ENCODE measurements at places on chromosomes 16 and 17.
A peak's percentile ranks its signal among the peaks of the same experiment; 100 is the strongest.

DNA sequence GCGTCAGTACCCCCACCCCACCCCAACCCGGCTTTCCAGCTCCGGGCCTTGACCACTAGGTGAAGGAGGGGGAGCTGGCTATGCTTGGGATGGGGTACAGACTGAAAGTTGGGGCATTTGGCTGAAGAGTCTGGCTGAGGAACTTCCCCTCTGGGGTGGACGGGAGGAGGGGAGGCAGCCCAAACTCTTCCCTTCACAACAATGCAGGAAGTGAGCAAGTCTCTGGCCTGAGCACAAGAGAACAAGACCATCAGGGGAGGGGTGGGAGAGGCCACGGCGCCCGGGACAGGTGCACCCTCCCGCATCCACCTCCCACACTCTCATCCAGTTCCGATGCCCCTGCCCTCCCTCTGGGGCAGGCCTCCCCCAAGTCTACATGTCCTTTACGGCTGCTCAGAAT, 5.6 kb downstream of the USH1G start:
- no peak for DNase-seq

DNA sequence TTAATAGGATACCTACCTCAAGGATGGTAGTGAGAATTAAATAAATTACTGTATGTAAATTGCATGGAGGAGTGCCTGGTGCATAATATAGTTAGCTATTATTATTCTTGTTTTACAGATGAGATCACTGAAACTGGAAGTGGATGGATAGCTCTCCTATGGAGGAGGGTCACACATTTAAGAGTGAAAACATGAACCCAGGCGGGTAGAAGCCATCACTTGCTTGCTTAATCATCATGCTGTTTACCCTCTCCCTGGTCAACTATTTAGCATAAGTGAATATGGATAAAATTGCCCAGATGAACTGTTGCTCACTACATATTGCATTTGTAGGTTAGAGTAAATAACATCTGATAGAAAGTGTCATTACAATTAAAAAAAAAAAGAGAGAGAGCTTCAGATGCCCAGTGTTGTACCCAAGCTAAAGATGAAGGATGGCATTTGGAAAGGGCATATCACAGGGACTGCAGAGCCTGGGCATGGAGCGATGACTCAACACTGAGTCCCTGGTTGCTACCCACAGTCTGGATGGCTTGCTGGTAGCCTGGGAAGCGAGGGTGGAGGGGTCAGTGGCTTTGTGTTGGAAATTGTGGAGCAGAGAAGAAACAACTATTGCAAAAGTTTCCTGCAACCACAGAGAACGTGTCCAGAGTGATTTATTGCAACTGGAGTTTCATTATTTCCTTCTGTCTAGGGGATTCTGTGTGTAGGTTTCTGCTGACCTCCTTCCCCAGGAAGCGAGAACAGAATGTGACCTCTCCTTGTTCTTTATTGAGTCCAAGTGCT, 414.4 kb downstream of the SHISA9 start:
- no peak for DNase-seq

GRCh38 chr16:82609140-82609539, 17.6 kb upstream of the CDH13 start:
- no peak for DNase-seq

DNA sequence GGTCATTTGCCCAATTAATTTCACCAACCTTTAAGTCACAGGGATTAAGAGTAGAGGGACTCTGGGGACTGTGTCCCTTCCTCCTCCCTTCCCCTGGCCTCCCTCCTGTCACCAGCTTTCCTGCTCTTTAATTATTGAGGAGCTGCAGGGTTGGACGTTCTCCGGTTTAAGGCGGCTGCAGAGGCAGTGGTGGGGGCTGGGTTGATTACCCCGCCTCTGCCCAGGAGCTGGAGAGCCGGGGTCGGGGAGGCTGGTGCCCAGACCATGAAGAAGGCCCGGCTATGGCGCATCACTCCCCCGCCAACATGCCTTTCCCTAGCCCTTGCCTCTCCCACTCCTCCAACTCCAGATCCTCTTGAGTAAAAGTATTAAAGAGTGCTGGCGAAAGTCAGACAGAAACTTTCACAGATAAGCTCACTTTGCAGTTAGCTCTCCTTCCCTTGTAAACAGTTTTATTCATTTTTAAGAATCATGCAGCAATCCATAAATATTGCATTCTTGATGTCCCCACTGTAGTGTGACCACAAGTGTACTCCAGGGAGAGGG, 1.1 kb upstream of the FOXJ1 start:
- no peak for DNase-seq

GRCh38 chr17:64315032-64315490, 52.0 kb upstream of the TEX2 start:
- peak; percentile 5 for DNase-seq

DNA sequence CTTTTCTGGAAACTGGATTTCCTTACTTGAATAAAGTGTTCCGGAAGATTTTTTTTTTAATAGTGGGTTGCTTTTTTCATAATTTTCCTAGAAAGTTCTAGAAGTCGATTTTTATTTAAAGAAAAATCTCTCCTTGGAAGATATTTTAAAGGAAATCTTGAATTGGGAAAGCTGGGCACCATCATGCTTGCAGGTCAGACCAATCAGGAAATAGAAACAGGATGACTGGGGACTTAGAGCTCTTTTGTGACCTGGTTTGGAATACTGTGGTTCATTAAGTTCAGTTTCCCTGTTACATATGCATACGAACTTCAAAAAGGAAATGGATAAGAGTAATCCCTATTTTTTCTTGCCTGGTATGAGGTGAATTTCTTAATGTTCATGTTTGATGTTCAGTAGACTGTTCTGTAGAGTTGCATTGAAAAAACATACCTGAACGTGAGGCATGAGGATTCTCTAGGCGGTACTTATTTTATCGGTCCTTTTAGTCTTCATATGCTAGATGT, 1.2 kb downstream of the NFATC3 start:
- no peak for DNase-seq

- DNase-seq, result no peak
Observed at GRCh38 chr17:2253768-2254406, 49.7 kb downstream of the SMG6 start.

DNA sequence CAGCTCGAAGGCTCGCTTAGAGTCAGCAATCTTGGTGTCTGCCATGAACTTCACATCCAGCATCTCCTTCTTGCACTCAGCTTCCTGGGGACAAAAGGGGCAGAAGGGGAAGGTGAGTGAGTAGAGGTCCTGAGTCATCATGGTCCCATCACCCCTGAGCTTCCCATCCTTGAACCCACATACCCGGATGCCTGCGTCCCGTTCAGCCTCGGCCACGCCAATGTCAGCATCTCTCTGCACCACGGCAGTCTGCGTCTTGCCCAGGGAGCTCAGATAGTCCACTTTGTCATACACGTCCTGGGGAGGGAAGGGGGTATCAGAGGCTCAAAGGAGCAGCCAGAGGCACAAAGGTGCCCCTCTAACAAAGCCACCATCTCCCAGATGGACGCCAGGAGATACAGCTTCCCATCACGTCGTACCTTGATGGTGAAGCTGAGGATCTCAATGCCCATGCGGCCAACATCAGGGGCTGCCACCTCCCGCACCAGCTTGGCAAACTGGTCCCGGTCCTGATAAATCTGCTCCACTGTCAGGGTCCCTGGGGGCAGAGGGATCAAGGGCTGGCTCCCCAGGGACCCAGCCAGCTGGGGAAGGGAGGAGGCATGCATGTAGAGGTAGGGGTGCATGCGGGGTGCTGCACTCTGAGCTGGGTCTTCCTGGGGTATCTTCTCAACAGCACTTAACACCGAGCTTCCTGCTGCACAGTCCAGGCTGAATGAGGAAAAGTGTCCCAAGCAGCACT, 15.2 kb downstream of the FLOT2 start:
- no peak for DNase-seq

- DNase-seq, result no peak
Observed at GRCh38 chr16:1225051-1225451, at the start of gene TPSG1. Gene TPSG1, minus strand, starts transcription at chr16:1225268. Its CDS starts 16 bp downstream, at chr16:1225252.

DNA sequence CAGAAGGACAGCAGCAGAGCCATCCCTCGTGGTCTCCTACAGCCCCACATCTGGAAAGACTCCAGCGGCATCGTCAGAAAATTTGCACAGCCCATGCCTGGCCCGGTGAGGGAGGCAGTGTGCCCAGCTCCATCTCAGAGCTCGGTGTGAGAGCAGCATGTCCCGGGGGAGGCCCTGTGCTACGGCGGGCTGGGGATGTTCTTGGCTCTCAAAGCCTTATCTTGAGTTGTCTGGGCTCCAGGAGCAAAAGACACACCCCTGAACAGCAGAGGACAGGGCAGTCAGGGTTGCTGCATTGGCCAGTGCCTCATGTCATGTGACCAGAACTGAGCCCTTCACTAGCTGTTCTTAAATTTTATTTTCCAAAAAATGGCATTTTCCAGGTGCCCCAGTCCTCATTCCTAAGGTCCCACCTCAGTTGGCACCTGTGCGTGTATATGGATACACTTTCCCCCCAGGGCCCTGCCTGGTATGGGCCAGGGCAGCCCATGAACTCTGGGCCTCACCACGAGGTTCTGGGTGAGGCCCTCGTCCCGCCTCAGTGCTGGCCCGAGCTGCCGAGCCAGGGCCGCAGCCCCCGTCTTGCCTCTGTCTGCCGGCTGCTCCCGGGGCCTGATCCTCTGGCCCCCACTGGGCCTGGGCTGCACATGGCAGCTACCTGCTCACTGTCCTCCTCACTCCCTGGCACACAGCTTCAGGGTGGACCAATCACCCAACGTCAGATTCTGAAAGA, 3.0 kb downstream of the NUDT16L1 start:
- no peak for DNase-seq

DNA sequence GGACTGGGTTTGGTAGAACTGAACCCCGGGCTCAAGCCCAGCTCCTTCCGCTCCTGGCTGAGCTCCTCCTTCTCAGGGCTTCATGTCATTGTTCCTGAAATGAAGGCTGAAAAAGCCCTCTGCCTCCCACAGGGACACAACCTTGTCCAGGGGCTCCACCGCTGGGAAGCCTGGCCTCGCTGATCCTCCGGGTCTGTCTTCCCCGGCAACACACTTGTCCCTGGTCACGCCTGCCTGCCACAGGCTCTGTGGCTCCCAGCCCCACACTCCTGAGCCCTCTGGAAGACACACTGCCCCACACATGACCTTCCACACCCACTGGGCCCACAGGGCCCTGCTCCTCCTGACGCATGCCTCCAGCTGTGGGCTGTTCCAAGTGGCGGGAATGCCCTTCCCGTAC, 18.0 kb upstream of the ZC3H18 start:
- no peak for DNase-seq
